ENCODE measurements at places on chromosomes 7 and 10.
A peak's percentile ranks its signal among the peaks of the same experiment; 100 is the strongest.

GRCh38 chr10:65377687-65378086, 1548.1 kb upstream of the LRRTM3 start:
- DNase-seq, result no peak

GRCh38 chr10:76459016-76459730, 1027.7 kb downstream of the LRMDA start:
- DNase-seq, result no peak

GRCh38 chr7:76054123-76055120, 6.5 kb downstream of the MDH2 start:
- peak; percentile 77 for DNase-seq

GRCh38 chr7:71135663-71136062, 3.7 kb downstream of the GALNT17 start:
- DNase-seq, result no peak

DNA sequence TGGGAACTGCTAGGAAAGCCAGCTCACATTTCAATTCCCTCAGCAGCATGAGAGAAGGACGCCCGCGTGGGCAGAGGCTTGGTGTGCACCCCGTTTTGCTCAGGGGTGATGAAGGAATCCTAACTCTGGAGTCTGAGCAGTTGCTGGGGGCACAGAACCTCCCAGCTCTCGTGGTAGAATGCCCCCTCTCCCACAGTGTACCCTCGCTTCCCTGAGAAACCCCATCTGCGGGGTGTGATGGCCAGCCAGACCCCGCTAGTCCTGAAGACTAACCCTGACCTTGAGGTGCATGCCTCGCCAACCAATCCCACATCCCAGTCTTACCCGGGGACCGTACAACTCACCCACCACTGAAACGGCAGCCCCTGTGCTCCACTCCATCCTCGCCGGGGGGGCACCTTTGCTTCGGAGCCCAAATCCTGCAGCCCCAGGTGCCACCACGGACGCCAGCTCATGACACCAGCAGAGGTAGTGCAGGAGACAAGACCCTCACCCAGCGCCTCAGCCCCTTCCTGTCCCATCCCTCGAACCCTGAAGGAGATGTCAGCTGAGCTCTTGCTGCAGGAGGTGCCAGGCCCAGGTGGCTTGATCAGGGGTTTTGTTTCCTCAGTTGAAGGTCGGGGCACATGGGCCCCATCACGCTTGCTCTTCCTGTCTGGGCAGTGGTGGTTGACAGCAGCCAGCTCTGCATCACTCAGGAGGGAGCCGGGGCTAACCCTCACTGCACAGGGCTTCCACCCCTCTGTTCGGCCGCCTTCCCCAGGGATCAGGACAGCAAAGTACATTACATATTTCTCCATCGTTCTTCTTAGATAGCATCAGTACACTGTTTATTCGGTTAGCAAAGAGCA, 236.5 kb downstream of the MGMT start:
- no peak for DNase-seq

- peak; percentile 32 for DNase-seq
These were observed 135.7 kb downstream of the INHBA start for GRCh38 chr7:41567031-41567730.

DNA sequence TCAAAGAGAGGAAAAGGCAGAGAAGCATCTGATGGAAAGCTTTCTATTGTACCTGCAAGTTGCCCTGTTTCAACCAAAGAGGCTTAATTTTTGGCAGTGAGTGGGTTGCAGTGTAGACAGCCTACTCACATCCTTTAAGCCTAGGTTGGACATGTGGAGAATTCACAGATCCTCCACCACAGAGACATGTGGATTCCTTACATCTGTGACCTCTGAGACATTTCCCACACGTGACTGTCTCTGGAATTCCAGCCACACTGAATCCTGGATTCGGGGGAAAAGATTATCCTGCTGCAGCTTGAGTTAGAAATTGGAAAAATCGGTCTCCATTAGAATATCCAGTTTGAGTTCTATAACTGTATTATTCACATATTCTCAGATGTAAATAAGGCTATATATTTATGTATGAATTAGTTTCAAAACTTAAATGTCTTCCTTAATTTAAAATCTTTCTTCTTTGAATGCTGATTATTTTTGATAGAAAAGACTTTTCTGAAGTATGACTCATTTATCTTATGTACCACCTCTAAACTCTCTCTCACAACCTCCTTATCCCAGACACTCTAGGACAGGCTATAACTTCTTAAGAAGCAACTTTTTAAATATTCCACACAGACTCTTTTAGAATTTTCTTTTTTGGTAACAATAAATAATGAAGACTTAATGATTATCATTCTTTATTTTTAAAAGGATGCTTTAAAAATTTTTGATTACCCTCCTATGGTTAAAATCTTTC, 123.3 kb downstream of the TWIST1 start:
- DNase-seq, result peak; percentile 34

- no peak for DNase-seq
These were observed 116.4 kb downstream of the ITGB8 start for GRCh38 chr7:20447021-20447650.

All from IMR-90 (cell line).